ENCODE measurements at places on chromosomes 3 and 15.

GRCh38 chr3:139670196-139670595, 7.6 kb downstream of the NMNAT3 start:
- no peak for DNase-seq

- no peak for DNase-seq
Observed at GRCh38 chr3:123663977-123664376, 79.1 kb upstream of the HACD2 start.

DNA sequence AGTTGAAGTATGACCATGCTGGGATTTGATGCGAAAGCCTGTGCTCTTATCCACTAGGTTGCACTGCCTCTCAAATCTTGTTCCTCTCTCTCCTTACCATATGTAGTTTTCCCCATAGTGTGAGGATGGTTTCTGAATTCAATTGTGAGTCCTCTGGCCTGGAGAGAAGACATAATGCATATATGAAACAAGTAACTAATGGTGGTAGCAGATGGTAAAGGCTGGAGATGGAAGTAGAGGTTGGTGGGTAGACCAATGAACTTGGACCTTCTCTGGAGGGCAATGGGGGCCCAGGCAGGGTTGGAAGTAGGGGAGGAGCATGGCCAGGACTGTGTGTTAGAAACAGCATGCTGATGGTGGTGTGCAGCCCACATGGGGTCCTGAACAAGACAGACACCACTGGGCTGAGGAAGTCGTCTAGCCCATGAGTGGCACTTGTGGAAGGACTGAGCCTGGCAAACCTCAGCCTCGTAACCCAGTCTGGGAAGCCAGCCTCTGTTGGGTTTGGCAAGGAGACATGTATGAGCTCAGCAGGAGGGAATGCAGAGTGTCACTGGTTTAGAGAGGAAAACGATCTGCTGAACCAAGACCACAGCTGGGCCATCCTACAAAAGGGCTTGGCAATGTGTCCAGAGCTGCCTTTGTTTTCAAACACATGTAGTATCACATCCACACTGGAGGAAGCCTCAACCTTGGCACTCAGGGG, 18.5 kb upstream of the LMCD1 start:
- DNase-seq: no peak

DNA sequence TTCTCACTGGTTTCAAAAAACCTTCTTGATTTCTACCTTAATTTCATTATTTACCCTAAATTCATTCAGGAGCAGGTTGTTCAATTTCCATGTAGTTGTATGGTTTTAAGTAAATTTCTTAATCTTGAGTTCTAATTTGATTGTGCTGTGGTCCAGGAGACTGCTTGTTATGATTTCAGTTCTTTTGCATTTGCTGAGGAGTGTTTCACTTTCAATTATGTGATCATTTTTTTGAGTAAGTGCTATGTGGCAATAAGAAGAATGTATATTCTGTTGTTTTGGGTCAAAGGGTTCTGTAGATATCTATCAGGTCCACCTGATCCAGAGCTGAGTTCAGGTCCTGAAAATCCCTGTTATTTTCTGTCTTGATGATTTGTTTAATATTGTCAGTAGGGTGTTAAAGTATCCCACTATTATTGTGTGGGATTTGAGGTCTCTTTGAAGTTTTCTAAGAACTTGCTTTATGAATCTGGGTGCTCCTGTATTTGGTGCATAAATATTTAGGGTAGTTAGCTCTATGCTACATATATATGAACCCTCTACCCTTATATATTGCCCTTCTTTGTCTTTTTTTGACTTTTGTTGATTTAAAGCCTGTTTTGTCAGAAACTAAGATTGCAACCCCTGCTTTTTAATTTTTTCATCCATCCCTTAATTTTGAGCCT, 158.4 kb upstream of the TPRG1 start:
- no peak for DNase-seq

DNA sequence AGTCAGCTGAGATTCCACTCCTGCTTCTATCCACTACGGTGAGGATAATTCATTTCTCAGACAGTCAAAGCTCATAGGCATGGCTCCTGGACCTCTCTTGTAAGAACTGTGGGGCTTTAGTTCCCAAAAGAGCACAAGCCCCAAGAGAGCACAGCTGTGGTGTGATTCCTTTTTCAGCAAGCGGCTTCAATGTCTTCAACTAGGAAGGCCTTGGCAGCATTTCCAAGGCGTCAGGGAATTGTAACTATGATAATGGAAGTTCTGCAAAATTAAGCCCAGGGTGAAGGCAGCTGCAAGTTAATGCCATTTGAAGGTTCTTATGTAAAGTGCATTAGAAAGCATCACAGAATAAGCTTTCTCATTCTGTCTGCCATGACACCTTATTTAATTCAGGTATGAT, 657.1 kb downstream of the GRM7 start:
- no peak for DNase-seq

GRCh38 chr3:115885621-115886020, 262.3 kb downstream of the GAP43 start:
- DNase-seq: no peak

DNA sequence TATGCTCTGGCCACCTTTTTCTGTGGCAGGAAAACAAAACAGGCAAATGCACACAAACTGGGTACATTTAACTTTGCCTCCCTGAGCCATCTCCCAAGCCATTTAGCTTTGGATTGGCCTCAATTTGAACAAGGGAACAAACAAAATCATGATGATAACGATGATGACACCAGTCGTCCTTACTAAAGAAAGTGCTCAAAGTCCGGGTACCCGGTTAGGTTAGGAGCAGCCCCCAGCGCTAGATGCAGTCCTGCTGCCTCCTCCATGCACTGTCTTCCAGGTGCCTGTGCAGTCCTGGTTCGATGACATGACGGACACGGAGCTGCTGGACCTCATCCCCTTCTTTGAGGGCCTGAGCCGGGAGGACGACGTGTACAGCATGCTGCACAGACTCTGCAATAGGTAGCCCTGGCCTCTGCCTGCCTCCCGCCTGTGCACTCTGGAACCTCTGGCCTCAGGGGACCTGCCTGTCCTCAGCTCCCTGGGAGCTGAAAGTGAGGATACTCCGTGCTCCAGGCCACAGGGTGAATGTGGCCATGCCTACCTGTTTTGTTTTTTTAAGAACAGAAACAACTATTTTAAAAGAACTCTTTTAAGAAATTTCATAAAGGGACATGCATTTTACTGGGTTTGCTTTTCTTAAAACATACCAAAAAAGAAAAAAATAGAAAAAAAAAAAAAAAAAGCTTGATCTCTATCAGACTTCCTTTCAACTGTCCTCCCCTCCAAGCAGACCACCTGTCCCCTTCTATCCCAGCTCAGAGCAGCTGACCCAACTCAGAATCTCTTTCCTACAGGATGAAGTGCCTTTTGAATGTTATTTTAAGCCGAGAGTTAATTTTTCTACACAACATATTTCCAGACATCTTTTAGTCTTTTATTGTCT, 9.9 kb upstream of the VILL start:
- no peak for DNase-seq

DNA sequence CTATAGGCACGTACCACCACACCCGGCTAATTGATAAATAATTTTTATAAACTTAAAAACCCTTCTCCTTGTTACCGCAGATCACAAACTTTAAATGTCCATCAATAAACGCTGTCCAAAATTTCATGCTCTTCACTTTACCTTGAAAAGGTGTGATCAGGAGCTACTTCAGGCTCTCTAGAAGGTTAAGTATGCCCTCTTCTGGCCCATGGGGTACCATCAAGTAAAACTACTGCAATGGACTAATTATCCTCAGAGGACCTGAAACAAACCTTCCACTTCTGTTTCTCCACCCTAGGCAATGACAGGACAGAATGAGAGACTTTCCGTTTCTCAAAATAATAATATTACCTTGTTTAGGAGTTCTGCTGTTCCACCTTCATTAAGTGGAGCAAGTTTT, 9.2 kb downstream of the LZTFL1 start:
- no peak for DNase-seq

- DNase-seq: no peak
Observed at GRCh38 chr3:177789500-177789899, 592.2 kb upstream of the TBL1XR1 start.

DNA sequence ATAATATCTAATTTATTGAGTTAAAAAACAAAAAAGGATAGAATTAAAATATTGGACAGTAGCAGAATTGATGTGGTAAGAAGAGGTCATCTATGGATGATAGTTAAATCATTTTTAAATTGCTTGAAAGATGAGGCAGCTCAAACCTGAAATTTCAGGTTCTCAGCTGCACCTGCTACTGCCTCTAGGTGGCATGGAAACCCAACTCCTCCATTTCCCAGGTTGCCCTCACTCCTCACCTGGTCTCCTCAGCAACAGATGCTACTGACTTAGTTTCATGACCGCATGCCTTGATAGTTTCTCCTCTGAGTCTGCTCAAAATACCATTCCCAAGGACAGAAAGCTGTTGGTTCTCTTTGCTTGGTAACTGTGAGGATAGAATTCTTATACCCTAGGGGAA, 148.1 kb downstream of the ABHD5 start:
- DNase-seq: no peak

DNA sequence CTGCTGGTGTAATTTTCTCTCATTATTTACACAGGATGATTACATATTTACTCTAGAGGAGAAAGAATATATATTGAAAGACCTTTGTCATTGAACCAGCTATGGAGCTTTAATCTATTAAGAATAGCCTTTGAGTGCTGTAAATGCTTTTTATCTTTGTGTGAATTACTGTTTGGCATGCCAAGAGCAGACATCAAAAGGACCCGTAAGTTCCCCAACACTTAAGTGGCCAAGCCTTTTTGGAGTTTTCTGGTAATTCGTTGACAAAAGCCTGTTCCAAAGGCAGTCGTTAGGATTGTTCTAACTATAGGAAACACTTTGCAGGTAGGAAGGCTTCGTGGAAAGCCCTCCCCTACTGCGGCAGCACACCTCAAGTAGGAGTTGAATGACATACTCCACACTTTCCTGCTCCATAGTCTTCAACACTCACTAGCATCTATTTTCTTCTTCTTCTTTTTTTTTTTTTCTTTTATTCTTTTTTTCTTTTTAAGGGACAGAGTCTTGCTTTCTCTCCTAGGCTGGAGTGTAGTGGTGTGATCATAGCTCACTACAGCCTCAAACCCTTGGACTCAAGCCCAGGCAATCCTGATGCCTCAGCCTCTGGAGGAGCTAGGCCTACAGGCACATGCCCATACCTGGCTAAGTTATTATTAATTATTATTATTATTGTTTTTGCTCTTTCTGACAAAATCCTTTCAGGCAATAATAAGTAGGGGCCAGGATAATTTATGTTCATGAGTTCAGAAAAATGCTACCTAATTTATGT, 98.6 kb downstream of the SUCNR1 start:
- no peak for DNase-seq

GRCh38 chr15:68518046-68518445, 60.7 kb upstream of the CORO2B start:
- DNase-seq: no peak

- DNase-seq: no peak
Observed at GRCh38 chr3:121567649-121568048, at the start of gene ARGFX. TSS of gene ARGFX (plus strand) at chr3:121567949. CDS start at chr3:121570714, 2,765 bp downstream.

GRCh38 chr3:31495971-31496665, 36.6 kb upstream of the STT3B start:
- no peak for DNase-seq

DNA sequence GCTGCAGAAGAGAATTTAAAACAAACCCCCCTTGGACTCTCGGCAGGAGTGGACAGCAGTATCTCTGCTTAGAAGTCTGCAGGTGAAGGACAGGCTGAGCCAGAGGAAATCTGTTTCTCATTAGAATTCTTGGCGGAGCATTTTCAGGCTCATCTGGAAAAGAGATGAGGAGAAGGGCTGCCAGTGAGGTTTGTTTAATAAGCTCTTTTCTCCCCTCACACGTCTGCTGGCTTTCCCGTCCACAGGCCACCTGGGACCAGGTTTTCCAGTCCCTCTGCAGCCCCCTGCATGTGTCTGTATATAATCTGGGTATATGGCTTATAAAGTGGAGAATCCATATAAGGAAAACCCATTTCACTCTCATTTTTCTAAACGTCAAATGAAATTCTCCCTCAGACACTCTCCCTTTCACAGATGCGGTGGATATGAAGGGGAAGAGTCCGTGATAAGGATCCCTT, 155.4 kb upstream of the TPM1 start:
- no peak for DNase-seq

DNA sequence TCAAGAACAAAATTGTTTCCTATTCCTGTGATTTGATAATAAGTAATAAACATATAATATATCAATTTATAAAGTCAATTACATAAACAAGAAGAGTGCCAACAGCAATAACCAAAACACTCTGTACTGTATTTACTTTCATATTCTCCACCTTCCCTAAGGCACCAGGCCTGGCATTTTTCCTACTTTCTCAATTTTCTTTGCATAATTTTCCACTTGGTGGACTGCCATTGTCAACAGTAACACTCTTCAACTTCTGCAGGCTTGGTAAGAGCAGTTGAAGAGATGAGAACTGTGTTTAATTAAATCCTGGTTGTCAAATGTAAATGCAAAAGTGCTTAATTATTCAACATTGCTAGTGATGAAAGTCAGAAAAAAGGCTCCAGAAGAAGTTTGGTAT, 229.8 kb upstream of the PLSCR5 start:
- no peak for DNase-seq

DNA sequence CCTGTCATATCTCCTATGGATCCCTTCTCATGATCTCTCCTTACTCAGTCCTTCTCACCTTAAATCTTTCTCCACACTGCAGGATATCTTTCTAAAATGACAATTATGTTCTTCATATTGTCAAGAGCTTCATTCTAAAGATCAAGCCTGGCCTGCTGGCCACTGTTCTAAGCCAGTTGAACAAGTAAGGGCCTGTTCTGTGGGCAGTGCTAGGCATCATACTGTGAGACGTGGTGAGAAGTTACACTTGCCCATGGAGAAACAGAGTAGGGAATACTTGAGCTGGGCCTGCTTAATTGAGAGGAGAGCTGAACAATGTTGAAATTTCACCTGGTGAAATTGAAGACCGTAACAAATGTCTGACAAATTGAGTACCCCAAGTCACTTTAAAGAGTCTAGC, 184.1 kb upstream of the RASGRP1 start:
- no peak for DNase-seq

DNA sequence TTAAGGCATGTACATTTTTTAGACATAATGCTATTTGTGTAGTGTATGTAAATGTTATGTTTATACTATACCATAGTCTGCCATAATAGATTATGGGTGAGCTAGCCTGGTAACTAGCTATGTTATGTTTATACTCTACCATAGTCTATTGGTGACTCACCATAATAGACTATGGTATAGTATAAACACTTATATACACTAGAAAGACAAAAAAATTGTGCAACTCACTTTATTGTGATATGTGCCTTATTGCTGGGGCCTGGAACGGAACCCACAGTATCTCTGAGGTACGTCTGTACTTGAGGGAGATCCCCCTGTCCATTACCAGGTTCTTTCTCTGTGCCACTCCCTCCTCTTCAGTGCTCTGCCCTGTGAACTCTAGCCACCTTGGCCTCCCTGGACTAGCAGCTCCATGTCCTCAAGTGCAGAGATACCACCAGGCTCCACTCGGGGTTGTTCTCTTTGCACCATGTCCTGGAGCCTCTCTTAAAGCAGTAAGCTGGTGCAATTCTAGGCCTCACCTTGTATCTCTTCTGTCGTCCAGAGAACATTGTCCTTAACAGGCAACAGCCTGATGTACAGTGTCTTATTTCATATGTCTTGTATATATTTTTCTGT, 60.8 kb upstream of the PXYLP1 start:
- DNase-seq: no peak

All from T-helper 2 cell treated with Interferon-gamma antibody and Interleukin-4, amounts not matched to agents 5 μg/mL and 100 μg/mL, for 36 hours (primary cell).